GDM1 (cell line): ENCODE measurements at places on chromosomes 12 and 14.
A peak's percentile ranks its signal among the peaks of the same experiment; 100 is the strongest.

- no peak for DNase-seq
Measured at GRCh38 chr14:33871394-33871793, 79.5 kb downstream of the EGLN3 start.

DNA sequence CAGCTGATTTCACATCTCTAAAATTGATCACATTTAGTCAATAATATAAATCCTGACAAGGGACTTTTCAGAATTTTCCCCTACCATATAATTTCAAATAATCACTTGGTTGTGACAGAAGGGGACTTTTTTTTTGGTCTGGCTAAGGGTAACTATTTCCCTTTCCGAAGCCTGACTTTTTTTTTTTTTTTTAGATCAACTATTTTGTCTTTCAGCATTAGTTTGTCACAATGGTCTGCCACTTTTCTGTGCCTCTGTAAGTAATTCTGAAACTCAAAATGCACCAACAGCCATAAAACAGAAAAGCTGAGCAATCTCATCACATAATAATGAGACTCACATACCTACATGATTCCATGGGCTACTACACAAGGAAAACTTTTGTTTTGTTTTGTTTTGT, 266.4 kb downstream of the SSPN start:
- no peak for DNase-seq

GRCh38 chr12:38350342-38351174, 34.0 kb downstream of the ALG10B start:
- no peak for DNase-seq

- DNase-seq, result no peak
Measured at GRCh38 chr14:89215531-89215930, 201.5 kb downstream of the FOXN3 start.

- no peak for DNase-seq
Measured at GRCh38 chr14:96202441-96203094, 2.1 kb upstream of the BDKRB2 start.

DNA sequence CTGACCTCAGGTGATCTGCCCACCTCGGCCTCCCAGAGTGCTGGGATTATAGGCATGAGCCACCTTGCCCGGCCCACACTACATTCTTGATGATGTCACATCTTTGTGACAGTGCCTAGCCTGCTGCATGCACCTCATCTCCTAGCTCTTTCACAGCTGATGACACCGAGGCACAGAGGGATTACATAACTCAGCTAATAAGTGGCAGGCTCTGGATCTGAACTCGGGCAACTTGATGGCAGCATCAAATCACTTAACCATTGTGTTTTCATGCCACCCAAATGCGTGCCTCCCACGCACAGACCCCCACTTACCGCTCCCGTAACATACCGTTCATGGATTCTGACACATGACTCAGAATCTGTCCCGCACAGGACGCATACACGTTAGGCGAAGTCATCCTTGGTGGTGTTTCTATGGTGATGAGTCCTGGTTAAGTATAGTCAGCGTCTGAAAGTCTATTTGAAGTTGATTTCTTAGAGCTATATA, 7.4 kb downstream of the TMEM120B start:
- DNase-seq, result no peak

DNA sequence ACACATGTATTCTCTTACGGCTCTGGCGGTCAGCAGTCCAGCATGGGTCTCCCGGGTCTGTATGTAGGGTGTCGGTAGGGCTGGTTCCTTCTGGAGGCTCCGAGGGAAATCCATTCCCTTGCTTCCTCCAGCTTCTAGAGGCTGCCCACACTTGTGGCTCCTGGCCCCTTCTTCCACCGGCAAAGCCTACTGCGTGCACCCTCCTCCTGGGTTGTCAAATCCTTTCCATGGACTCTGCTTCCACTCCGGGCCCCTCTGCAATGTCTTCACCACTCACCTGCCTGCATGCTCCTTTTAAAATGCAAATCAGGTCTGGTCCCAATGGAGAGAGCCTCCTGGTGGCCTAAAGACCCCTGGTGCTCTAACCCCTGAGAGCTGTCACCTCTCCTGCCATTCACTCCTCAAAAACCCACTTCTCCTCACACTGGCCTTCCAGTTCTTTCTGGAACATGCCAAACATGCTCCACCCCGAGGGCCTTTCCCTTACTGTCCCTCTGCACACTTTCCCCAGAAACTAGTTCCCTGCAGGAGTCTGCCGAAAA, 108.5 kb downstream of the DICER1 start:
- DNase-seq, result no peak

GRCh38 chr12:58773986-58774385, 146.3 kb downstream of the LRIG3 start:
- DNase-seq, result no peak

- no peak for DNase-seq
Measured at GRCh38 chr12:55706568-55707218, 1.0 kb downstream of the ITGA7 start.

DNA sequence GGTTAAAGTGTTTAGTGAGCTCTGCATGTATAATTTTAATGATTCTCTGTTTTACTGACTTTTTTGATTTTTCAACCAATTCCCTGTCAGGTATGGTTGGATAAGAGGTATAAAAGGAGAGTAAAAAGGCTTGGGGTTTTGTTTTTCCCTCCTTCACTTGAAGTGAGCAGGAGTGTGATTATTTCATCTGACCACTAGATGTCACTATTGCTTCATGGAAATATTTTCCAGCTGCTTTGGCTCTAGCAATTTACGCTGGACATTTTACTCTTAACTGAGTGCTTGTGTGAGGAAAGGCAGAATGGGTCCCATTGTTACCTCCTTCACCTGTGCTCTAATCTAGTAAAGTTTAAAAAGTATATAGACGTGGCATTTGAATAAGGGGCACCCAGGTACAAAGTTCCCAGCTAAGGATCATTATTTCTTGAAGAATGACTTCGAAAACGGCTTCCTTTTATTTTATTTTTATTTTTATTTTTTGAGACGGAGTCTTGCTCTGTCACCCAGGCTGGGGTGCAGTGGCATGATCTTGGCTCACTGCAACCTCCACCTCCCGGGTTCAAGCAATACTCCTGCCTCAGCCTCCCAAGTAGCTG, 66.5 kb downstream of the TBC1D30 start:
- DNase-seq, result no peak

DNA sequence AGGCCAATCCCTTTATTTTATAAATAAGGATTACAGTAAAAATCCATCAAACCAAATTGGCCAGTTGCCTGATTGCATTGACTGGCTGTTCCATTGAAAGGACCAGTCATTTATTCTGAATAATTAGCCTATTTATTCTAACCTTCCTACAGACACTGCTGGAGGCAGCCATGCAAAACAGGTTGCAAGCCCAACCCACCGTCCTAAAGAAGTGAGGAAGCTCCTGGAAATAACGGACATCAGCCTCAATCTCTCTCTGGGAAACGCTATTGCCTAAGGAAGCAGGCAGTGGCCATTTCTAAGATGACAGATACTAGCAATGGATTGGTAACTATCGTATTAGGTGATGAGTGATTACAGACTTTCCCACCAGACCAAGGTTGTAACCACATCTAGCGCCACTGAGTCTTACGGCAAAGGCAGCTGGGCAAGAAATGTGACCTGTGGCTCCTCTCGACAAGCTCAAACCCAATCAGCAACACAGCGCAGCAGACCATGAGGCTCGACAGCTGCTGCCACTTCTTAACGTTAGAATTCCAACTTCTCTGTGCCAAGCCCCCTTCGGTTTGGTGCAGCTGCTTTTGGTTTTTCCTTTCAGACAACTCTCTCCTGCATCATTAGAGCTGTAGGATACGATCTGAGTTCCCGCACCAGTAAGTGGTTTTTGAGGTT, 134.2 kb downstream of the KCNK10 start:
- no peak for DNase-seq

DNA sequence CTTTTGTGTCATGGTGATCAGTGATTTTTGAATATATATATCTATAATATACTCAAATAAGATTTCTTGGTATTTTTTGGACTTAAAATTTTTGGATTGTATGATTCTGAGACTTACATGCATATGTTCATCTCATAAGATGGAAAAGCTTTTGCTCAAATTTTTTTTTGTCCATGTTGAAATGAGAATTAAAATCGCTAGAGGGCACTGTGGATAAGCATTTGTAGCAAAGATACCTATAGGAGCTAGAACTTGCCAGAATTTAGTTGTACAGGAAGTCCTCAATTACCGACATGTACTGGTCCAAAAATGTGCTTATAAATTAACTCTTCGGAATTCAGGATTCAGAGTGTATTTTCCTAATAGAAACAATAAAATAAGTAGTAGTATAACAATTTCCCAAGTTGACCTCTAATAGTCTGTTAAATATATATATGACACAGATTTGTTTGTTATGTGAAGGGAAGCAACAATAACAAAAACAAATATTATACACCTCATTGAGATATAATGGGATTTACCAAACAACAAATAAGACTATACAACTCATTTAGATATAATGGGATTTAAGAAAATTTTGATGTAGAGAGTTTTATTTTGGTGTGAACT, 179.6 kb downstream of the TMEM117 start:
- no peak for DNase-seq

DNA sequence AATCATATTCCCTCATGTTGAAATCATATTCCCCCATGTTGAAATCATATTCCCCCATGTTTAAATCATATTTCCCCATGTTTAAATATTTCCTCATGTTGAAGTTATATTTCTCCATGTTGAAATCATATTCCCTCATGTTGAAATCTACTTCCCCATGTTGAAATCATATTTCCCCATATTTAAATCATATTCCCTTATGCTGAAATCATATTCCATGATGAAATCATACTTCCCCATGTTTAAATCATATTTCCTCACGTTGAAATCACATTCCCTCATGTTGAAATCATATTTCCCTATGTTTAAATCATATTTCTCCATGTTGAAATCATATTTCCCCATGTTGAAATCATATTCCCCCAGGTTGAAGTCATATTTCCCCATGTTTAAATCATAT, 34.6 kb upstream of the ADGRD1 start:
- no peak for DNase-seq

DNA sequence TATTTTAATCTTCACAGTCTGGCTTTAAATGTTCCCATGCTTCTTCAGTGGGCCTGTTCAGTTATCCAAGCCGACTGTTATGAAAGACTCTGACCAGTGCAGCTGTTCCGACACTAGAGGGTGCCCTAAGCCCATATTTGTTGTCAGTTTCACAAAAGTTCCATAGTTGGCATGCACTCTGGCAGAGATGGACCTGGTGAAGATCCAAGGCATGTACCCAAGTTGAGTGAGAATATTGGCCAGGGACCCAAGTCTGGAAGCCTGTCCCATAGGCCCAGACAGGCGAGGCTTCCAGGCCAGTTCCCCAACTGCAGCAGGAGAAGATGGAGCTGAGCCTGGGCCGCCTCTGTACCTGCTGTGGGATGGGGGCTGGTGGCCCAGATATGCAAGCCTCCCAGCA, 27.4 kb upstream of the GUCY2C start:
- peak; percentile 0 for DNase-seq

GRCh38 chr14:73254247-73255004, 17.1 kb downstream of the PAPLN start:
- no peak for DNase-seq

- no peak for DNase-seq
Measured at GRCh38 chr12:92186038-92186470, 40.4 kb upstream of the BTG1 start.

DNA sequence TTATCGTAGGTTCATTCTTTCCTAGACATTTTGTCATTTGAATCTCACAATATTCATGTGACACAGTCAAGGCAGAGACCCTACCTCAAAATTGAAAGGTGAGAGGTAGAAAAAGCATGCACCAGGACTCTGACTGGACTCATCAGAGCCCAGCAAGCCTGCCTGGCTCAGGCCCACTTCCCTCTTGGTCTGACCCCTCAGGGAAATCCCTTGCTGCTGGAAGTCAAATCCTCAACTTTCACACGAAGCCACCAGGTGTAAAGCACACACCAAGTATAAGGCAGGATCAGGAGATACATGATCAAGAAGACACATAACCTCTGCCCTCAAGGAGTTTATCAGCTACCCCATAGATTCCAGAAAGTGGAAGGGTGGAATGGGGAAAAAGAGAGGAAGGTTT, 18.8 kb downstream of the NIN start:
- no peak for DNase-seq

GRCh38 chr12:117388951-117389446, 27.6 kb upstream of the NOS1 start:
- no peak for DNase-seq

GRCh38 chr12:4701395-4702190, 18.6 kb upstream of the GALNT8 start:
- DNase-seq, result no peak

DNA sequence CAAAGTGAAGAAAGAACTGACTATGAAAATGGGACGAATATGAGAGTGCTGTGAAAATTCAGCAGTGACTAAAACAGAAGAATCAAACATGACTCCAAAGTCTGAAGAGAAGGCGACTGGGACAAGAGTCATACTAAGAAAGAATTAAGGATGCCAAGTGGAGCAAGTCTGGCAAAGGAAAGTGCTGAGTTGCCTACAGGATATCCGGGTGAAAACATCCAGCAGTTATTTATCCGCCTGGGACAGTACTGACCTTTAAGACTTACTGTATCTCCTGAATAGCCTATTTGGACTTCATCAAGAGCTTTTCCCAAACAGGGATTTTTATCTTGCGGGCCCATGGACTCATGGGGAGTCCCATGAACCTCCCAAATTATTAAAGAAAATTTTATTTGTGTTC, 41.1 kb downstream of the KICS2 start:
- no peak for DNase-seq

- no peak for DNase-seq
Measured at GRCh38 chr14:65920996-65921395, 508.5 kb downstream of the FUT8 start.

GRCh38 chr12:50218386-50218785, 51.2 kb upstream of the CERS5 start:
- no peak for DNase-seq

- DNase-seq, result no peak
Measured at GRCh38 chr12:29781705-29782266, 2.0 kb downstream of the TMTC1 start.

DNA sequence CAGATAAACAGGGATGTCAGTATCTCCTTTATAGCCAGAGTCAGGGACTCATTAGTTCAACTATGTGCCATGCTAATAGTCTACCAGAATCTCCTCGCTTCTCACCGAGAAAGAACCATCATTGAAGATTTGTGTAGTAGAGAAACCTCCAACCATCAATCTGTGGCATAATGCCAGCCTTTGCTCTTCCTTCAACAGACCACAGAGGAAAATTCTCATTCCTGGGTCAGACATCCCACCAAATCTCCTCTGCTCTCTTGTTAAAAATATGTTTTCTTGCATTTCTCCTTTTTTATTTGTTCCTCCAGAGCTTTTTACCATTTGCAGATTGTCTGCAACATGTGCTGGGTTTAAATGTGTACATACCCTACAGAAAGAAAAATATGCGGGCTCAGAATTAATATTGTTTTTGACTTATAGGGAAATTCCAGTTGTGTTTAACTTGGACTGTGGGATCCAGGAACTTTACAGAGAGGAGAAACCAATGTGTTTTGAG, 64.9 kb downstream of the LLPH start:
- DNase-seq, result no peak

- DNase-seq, result no peak
Measured at GRCh38 chr14:90499908-90500664, 103.3 kb downstream of the CALM1 start.

GRCh38 chr12:30696103-30696408, 387 bp upstream of the IPO8 start:
- DNase-seq, result no peak

GRCh38 chr12:42706321-42706720, 116.8 kb upstream of the PRICKLE1 start:
- DNase-seq, result no peak
